NCI-H1092 treated with DMSO at 0.1 percent for 48 hours (cell line): ENCODE measurements at places on chromosomes 5 and 9.

GRCh38 chr5:54867310-54867944 lies 118.0 kb downstream of the ESM1 start:
- DNase-seq = peak; percentile 39

- DNase-seq = peak; percentile 54
These were observed 216.2 kb upstream of the IER5L start for GRCh38 chr9:129394061-129394885.

DNA sequence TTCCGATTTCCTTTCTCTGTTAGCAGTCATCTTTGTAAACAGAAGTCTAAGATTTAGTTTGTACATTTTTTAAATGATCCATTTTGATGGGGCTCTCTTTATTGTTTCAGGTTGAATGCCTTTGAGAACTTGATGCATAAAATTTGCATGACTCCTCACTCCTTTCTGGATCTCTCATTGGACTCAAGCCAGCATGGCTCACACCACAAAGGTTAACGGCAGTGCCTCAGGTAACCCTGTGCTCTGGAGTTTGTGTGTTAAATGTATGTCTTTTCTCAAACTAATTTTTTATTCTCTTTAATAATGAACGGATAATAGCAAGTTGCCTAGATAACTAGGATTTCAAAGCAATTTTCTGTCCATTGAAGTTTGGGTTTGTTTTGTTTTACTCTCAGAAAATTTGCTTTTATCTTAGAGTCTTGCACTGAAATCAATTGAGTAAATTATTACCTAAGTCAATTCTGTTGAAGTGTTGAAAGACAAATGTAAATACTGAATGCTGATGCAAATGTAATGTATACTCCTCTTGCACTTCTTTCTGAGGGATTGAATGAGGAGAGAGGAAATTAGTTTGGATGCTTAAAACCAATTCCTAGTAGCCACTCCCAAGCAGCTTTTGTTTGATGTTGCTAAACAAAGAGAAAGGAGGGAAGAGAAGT lies 164.6 kb upstream of the DMRT1 start:
- no peak for DNase-seq

DNA sequence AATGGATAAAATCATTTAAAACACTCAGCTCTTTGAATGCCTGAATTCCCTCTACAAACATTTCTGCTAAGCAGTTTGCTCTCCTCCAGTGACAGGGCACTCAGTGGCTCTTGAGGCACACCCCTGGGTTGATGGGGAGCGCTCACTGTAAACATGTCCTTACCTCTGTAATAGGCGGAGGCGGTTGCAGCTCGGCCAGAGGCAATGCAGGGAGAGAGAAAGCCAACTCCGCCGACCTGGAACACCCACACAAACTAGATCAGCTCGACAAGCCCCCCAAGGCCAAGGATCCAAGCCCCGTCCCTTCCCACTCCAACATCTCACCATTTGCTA lies 329 bp downstream of the CDC23 start:
- no peak for DNase-seq

GRCh38 chr5:6734243-6734700 lies 21.0 kb downstream of the TENT4A start:
- DNase-seq = no peak

DNA sequence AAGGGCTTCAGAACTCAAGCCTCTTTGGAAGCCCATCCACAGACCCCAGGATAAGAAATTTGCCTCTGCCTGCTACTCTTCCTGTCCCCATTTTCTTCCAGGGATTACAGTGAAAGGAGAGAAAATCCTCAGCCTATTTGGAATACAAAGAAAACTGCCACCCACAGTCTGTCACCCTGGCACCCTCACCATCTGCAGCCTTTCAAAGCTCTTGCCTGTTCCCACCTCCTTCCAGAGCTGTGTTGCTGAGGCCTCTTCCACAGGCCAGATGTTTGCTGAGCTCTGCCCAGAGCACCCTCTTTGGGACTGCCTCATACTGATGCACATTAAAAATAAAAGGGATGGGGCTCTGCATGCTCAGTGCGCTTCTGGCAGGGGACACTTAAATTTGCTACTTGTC lies 35.9 kb upstream of the TAF1L start:
- DNase-seq = no peak
